ENCODE measurements at places on chromosomes 5 and 9.

DNA sequence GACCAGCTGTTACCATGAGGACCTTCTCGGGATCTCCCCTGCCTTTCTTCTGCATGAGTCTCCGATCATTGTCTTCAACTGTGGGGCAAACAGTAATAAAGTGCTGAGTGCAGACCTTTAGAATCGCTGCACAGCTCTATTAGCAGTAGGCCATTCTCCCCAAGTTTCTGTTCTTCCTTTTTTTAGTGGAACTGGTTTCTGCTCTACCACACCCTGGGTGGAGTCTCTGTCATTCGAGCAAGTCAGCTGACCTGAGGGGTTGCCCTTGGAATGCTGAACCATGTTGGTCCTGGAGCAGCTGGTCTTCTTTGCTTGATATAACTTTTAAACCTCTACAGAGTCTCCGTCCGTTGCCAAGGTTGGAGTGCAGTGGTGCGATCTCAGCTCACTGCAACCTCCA, 33.4 kb upstream of the GNPDA1 start:
- no peak overlapping the region for H3K27ac ChIP-seq
- no peaks in the 10 kb centered on the region for H3K4me1 ChIP-seq
- no peak overlapping the region for H3K4me3 ChIP-seq
- H3K36me3 ChIP-seq = no peaks in the 10 kb centered on the region
- no peaks in the 10 kb centered on the region for H3K27me3 ChIP-seq
- DNase-seq = no peak

DNA sequence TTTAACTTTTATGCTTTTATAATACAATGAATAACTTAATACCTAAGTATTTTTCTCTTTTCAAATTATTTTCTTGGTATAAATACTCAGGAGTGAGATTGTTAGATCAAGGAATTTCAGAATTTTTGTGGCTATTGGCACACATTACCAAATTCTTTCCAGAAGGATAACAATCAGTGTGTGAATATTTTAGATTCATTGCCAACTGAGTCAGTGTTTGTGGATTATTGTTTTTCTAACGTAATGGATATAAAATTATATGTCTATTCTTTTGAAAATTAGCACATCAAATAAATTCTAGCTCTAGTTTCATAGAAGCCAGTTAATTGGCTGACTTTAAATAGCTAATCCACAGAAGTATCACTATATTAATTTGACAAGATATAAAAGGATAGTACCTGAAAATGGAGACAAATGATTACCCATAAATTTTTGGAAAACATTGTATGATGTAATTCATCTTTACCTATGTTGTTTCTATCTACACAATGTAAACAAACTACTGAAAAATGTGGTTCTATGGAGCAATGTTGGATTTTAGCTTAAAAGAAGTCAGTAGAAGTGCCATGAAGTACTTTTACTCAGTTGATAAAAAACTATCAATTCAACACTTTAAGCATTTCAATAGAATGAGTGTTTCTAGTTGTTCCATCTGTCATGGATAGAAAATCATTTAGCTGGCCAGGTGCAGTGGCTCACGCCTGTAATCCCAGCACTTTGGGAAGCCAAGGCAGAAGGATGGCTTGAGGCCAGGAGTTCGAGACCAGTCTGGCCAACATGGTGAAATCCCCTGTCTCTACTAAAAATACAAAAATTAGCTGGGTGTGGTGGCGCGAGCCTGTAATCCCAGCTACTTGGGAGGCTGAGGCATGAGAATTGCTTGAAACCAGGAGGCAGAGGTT, 185.1 kb downstream of the ADAMTSL1 start:
- DNase-seq = no peak
- H3K4me1 ChIP-seq = no peaks in the 10 kb centered on the region
- no peaks in the 10 kb centered on the region for H3K27me3 ChIP-seq
- H3K36me3 ChIP-seq = no peaks in the 10 kb centered on the region

- no peak overlapping the region for H3K4me3 ChIP-seq
- H3K27ac ChIP-seq = no peak overlapping the region
- H3K4me1 ChIP-seq = no peaks in the 10 kb centered on the region
- no peaks in the 10 kb centered on the region for H3K36me3 ChIP-seq
- H3K27me3 ChIP-seq = no peaks in the 10 kb centered on the region
Measured at GRCh38 chr9:112341730-112342129, 8.3 kb upstream of the PTBP3 start.

- H3K4me3 ChIP-seq = no peak overlapping the region
- DNase-seq = no peak
- H3K27ac ChIP-seq = no peak overlapping the region
- peaks cover under 1% of the 10 kb centered on the region for H3K4me1 ChIP-seq
Measured at GRCh38 chr5:17221843-17222636, 4.6 kb downstream of the BASP1 start.

DNA sequence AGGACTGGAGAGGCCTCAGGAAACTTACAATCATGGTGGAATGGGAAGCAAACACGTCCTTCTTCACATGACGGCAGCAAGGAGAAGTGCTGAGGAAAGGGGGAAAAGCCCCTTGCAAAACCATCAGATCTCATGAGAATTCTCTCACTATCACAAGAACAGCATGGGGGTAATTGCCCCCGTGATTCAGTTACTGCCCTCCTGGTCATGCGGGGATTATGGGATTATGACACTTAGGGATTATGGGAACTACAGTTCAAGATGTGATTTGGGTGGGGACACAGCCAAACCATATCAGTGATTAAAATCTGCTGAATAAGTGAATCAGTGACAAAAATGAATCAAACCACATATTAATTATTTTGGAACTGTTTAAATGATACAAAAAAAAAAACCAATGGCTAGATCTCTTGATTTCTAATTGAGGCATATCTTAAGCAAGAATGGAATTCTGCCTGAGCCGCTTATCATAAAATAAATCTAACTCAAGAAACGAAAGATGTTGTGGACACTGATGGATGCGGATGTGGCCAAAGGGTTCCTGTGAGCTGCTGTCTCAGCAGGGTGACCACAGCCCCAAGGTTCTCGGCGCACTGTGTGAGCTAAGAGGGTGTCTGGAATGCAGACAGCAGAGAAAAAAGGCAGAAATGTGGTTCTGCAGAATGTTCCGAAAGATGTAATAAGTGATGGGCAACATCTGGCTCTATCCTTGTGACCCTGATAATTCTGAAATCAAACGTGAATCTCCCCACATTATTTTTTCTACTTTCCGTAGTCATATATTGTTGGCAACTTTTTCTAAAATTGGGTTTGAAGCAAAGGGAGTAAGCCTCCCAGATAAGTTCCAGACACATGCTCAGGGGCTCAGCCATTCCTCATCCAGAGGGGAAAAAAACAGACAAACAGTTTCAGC, 107.2 kb upstream of the ICE1 start:
- no peak for DNase-seq
- no peak overlapping the region for H3K4me3 ChIP-seq

GRCh38 chr9:127541865-127542264, 70.2 kb upstream of the STXBP1 start:
- H3K27ac ChIP-seq = peak overlapping the region; percentile 93
- H3K4me3 ChIP-seq = no peak overlapping the region
- peaks cover 95% of the 10 kb centered on the region for H3K4me1 ChIP-seq
- no peaks in the 10 kb centered on the region for H3K27me3 ChIP-seq

DNA sequence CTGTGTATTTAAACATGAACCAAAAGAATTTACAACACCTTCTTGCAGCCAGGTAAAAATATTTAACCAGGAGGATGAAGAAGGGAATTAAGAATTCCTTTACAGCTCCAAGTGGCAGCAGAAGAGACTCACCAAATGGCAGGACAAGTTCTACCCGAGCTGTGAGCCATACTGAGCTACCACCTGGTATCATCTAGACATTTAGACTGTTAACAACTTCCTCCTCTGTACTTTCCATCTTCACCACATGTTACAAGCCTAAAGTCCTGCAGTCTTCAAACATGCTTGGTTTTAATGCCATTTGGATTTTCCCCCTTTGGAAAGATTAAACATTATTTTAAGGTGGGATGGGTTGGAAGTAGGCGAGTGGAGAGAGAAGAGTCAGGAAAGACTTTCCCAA, 190.2 kb downstream of the TRPM6 start:
- H3K27ac ChIP-seq = no peak overlapping the region
- no peaks in the 10 kb centered on the region for H3K27me3 ChIP-seq
- no peaks in the 10 kb centered on the region for H3K36me3 ChIP-seq
- H3K4me1 ChIP-seq = no peaks in the 10 kb centered on the region
- no peak overlapping the region for H3K4me3 ChIP-seq

- no peaks in the 10 kb centered on the region for H3K36me3 ChIP-seq
- H3K4me3 ChIP-seq = no peak overlapping the region
- DNase-seq = no peak
- no peaks in the 10 kb centered on the region for H3K27me3 ChIP-seq
- H3K27ac ChIP-seq = no peak overlapping the region
Measured at GRCh38 chr9:126337729-126338372, 11.2 kb downstream of the MVB12B start.

All from esophagus squamous epithelium (tissue), 5 donors.